ENCODE measurements at places on chromosomes 5 and 9.

DNA sequence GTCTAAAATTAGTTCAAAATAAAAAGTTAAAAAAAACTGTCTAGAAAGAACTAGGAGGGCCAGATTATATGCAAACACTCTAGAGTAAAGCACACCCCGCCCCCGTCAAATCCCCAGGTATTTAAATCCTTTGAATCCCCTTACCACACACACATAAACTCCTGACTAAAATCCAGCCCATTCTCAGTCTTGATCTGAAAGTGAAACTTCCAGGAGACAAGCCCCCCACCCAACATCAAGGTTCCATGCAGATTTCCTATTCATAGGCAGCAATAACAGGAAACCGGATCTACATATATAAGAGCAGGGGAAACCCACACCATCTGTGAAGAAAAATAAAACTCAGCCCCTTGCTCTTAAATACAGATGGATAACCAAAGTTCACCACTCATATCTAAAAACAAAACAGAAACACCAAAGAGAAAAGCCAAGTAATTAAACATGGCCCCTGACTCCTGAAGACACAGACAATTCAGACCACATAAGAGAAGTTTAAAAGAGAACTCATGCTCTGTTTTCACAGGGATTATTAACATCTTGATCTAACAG, 42.3 kb downstream of the MARCHF3 start:
- peak; percentile 20 for DNase-seq

- DNase-seq, result no peak
Measured at GRCh38 chr5:86866036-86866435, 248.3 kb downstream of the COX7C start.

DNA sequence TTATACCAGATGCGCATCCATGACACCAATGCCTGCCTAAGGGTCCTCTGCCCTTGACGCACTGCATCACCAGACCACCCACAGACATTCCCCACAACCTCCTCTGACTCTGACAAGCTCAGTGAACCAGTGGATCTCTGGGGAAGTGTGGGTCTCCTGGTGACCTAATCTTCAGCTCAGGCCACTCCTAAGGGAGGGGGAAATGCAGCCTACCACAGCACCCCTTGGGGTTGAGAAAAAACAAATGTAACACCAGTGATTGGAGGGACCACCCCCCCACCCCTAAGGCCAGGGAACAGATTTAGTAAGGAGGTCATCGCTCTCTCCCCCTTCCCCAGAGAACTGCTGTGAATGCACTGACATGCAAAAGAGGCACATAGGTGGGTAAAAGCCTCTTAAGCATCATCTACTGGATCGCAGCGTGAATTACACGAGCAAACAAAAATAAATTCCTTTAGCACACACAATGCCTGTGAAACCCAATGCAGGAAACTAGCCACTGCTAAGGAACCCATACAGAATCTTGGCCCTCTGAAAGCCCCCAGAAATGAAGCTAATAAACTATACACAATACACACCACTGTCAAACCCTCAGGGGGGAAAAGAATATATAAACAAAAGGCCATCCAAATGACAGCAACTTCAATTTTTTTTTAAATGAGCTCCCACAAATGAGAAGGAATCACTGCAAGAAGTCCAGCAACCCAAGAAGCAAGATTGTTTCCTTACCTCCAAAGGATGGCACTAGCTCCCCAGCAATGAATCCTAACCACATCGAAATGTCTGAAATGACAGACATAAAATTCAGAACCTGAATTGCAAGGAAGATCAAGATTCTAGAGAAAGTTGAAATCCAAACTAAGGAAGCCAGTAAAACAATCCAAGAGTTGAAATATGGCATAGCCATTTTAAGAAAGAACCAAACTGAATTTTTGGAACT, 513.7 kb upstream of the PTGER4 start:
- no peak for DNase-seq

DNA sequence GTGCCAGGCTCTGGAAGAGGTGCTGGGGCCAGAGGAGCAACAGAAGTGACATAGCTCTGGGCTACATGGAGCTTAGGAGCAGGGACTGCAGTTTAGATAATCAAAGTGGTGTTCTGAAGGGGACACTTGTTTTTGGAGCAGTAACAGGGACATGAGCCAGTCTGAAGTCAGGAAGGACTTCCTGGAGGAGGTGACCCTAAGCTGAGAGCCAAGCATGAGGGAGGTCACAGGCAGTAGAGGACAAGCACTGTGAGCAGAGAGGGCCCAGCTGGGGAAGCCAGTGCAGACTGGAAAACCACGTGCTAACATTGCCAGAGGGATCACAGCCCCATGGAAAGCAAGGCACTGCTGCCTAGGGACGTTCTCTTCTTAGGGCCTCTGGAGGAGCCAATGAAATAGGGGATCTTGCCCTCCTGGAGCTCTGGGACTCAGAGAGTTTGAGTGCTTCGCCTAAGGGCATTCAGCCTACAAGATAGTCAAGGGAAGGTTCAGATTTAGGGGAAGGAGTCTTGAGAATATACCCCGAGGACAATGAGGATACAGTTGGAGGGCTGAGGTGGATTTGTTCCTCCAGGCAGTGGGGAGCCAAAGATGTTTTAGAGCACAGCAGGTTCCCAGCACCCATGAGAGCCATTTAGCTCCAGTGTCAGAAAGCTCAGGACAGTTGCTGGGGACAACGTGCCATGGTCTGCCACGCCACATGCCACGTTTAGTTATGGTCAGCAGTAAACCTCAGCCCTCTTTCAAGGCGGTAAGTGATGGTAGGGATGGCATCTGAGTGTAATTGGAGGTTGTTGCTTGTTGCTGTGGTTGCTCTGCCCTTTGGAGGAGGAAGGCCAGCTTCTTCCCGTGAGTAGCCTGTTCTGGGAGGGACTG, 40.5 kb upstream of the SH3PXD2B start:
- DNase-seq, result no peak

DNA sequence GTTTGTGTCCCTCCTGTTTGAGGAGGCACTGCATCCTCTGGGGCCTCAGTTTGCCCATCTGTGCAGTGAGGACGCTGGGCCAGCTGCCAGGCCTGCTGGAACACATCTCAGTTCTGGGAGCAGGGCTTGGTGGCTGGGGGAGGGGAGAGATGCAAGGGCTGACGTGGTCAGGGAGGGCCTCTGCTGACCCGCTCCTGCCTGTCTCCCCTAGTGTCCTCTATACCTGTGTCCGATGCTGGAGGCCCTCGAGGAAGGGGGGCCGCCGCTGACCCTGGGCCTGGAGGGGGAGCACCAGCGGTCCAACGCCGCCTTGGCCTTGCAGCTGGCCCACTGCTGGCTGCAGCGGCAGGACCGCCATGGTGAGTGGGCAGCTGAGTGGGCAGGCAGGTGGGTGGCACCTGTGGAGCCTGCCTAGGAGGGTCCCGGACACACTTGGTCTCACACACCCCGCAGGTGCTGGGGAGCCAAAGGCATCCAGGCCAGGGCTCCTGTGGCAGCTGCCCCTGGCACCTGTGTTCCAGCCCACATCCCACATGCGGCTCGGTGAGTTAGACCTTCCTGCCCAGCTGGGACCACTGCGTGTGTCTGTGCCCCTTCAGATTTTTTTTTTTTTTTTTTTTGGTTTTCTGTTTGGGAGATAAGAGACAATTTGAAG, 5.8 kb downstream of the FPGS start:
- no peak for DNase-seq

DNA sequence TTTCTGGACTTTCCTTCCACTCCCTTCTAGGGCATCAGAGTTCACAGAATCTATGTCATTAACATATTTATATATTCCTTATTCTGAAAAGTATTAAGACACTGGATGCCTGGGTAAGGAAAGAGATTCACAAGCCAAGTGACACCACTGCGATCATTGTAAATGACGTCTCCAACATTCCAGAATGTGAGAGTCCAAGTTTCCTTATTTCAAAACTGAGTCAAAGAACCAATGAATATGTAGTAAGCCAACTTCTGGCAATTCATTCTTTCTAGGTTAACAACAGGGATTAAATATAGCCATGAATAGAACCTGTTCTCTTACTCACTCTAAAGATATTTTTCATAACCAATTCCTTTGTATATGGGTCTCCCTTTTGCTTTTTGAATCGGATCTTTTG, 18.1 kb downstream of the RAI14 start:
- DNase-seq, result no peak

- DNase-seq, result no peak
Measured at GRCh38 chr9:25562101-25562500, 116.1 kb downstream of the TUSC1 start.

- no peak for DNase-seq
Measured at GRCh38 chr9:77384406-77384805, 207.1 kb downstream of the VPS13A start.

- DNase-seq, result peak; percentile 71
Measured at GRCh38 chr5:91162534-91163381, 220.4 kb downstream of the ARRDC3 start.

GRCh38 chr5:143066556-143067281, 296.5 kb downstream of the ARHGAP26 start:
- DNase-seq, result no peak

- DNase-seq, result no peak
Measured at GRCh38 chr5:50807661-50808060, 141.2 kb downstream of the PARP8 start.

DNA sequence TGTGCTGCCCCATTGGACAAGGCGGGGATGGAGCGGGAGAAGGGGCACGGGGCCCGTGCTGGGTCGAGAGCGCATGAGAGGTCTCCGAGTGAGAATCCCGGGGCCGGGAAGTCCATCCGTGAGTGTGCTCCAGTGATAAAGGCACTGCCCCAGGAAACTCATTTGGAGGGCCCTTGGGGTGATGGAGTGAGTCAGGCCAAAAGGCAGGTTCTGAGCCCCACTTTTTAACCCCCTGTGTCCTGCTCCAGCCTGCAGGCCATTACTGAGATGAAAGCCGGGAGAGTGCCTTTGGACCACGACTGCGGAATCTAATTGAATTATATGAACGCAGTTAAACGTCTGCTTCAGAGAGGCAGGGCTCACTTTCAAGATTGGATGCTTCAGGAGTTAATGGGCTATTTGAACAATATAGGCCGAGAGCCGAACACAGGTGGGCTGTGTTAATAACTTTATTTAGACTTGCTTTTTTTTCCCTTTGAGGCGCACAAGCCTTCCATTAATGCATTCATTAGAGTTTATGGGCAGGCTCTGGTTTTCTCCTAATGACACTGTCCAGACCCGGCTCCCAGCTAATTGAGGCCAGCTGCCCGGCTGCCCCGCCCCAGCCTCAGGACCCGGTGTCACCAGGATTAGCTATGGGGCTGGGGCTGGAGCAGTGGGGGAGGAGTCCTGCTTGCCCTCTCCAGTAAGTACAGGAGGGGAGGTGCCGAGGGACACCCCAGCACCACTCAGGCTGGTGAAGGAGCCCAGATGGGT, 79.1 kb upstream of the LMX1B start:
- no peak for DNase-seq

DNA sequence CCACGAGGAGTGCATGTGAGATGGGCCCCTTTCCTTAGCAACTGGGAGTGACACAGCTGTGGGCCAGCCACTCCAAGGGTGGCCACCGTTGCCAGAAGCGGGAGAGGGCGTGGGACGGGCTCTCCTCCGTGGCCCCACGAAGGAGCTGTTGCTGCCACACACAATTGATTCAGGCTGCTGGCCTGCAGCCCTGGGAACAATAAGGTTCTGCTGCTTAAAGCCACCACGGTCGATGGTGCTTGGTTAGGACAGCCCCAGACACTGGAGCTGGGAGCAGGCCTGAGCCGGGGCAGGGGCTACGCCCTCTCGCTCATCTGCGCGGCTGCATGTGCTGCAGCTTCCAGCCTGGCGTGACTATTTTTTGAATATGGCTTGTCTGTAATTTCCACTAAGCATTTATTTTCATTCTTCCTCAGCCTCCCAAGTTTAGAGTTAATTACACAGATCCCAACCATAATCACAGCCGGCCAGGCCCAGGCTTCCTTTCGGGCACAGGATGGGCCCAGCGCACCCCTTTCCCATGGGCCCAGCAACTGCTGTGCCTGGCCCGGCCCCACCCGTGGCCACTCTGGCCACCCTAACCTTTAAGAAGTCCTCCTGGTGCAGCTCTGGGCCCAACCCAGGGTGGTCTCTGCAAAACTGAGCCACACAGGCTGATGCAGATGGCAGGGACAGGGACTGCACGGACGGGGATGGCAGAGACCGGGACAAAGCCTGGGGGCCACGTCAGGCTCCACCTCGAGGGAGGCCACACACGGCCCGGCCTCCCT, 49.7 kb downstream of the VAV2 start:
- DNase-seq, result no peak

GRCh38 chr9:31078175-31078574, 1306.3 kb upstream of the ACO1 start:
- DNase-seq, result no peak

- DNase-seq, result peak; percentile 39
Measured at GRCh38 chr9:4741365-4742089, 525 bp upstream of the AK3 start.

DNA sequence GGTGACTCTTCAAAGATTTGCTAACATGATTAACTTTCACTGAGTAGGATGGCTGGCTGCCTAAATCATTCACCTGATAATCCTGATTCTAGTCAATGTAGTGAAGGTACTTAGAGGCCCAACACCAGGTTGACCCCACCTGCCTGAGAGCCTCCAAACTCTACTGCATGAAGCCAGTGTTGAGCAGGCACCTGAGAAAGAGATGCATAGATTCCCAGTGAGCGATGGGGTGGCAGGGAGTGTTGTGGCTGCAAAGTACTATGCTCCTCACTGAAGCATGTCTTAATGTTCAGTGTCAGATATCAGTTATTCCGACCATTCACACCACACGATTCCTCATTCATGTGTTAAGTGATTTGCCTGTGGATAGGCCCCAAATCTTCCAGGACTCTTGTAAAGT, 804.4 kb downstream of the TLE4 start:
- no peak for DNase-seq

DNA sequence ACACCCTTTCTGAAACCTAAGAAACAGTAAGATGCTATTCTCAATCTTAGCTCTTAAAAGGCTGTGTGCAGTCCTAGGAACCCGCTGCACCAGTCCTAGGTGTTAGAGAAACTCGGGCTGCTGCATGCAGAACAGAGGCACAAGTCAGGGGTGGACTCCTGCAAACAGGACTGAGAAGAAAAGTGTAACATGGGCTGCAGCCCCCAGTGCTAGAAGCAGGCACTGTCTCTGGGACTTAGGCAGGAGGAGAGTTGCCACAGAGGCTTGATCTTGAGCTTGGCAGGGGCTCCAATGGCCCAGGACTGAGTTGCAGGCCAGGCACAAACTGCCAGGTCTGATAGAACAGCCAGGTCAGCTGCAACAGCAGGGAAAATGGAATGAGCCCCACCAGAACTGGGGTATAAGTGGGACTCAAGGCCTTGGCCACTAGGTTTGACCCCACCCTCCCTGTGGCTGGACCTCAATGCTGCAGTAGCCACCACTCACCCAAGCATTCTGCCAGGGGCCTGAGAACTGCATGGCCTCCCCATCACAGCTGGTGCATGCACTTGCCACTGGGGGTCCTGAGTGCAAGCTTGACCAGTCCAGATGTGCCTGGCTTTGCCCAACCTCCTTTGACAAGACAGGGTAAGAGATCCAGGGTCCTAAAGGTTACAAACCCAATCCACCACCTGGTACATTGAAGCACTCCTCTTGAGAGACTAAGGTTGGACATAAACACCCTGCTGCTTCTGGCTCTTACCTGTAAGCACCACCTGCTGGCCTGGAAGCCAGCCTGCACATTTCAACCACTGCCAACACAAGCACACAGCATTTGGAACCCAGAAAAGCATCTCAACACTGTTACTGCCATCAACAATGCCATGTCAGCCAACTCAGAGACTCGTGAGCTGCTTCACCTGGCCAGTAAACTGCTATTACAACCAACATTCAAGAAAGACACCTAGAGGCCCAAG, 103.3 kb downstream of the FBXL17 start:
- no peak for DNase-seq

GRCh38 chr5:40720069-40720468, 35.7 kb downstream of the TTC33 start:
- DNase-seq, result no peak

GRCh38 chr9:127424676-127424999, 456 bp downstream of the ZNF79 start:
- DNase-seq, result no peak

GRCh38 chr5:28286566-28286965, 1248.2 kb upstream of the CDH9 start:
- no peak for DNase-seq
